Gastroesophageal sphincter (tissue), 4 donors: ENCODE measurements at places on chromosomes 12 and 14.

- no peak for ATAC-seq
Observed at GRCh38 chr12:51430196-51430895, 5.7 kb downstream of the SLC4A8 start.

DNA sequence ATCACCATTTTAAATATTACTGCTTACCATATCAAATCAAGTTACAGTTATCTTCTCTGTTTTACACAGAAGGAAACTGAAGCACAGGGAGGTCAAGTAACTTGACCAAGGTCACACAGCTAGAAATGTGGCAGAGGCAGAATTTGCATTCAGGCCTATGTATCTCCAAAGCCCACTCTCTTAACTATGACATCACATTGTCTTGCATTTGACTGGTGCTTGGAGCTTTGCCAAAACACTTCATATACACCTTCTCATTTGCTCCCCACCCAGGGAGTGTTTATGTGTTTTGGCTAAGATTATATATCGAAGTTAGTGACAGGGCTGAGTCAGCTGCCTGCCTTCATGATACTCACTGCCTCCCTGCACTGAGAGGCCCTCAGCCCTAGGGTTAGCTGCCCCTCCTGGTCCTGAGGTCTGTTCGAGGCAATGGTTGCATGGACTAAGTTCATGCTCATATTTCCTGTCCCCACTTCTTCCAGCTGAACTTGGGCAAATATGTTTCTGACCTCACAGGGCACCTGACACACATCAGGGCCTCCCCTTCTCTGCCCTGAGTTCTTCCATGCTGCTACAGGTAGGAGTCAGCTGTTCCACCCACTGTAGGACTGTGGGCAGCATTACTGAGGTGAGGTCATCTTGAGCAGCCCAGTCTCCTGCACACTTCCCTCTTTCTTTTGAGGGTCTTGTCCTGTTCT, 1.8 kb downstream of the GALNT6 start:
- ATAC-seq: no peak

GRCh38 chr14:32710231-32710671, 228.4 kb upstream of the NPAS3 start:
- ATAC-seq: peak; percentile 72

GRCh38 chr12:120515496-120515895, 13.5 kb downstream of the COQ5 start:
- no peak for ATAC-seq

GRCh38 chr12:129084875-129085826, 231.9 kb downstream of the GLT1D1 start:
- ATAC-seq: no peak

GRCh38 chr12:84507956-84508850, 404.4 kb downstream of the SLC6A15 start:
- ATAC-seq: peak; percentile 86

GRCh38 chr12:6230321-6231110, 30.3 kb downstream of the CD9 start:
- ATAC-seq: peak; percentile 16

- ATAC-seq: no peak
Observed at GRCh38 chr14:84566109-84566508, 963.8 kb upstream of the FLRT2 start.

DNA sequence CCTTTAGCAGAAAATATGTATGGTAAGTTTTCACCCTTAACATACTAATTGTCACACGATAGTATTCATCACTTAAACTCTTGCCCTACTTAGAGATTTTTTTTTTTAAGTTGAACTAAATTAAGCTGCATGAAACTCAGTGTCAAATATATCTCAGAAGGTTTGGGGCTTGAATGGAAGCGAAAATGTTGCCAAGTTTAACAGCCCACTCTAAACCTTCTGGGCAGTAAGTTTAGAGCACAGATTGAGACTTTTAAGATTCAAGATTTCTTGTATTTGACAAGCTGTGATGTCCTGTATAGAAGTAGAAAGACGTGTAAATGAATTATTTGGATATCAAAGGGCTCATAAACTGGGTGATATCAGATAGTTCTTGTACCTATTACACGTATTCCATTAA, 287.3 kb upstream of the FLRT2 start:
- ATAC-seq: no peak

GRCh38 chr12:100612606-100613005, 39.1 kb downstream of the GAS2L3 start:
- no peak for ATAC-seq

GRCh38 chr12:114415525-114415868, 9.6 kb upstream of the TBX5 start:
- ATAC-seq: no peak

- ATAC-seq: no peak
Observed at GRCh38 chr12:96670334-96670899, 181.0 kb downstream of the CFAP54 start.

GRCh38 chr12:108744021-108744897, 12.9 kb upstream of the CORO1C start:
- ATAC-seq: no peak

GRCh38 chr14:37438444-37438843, 156.6 kb downstream of the FOXA1 start:
- ATAC-seq: no peak

DNA sequence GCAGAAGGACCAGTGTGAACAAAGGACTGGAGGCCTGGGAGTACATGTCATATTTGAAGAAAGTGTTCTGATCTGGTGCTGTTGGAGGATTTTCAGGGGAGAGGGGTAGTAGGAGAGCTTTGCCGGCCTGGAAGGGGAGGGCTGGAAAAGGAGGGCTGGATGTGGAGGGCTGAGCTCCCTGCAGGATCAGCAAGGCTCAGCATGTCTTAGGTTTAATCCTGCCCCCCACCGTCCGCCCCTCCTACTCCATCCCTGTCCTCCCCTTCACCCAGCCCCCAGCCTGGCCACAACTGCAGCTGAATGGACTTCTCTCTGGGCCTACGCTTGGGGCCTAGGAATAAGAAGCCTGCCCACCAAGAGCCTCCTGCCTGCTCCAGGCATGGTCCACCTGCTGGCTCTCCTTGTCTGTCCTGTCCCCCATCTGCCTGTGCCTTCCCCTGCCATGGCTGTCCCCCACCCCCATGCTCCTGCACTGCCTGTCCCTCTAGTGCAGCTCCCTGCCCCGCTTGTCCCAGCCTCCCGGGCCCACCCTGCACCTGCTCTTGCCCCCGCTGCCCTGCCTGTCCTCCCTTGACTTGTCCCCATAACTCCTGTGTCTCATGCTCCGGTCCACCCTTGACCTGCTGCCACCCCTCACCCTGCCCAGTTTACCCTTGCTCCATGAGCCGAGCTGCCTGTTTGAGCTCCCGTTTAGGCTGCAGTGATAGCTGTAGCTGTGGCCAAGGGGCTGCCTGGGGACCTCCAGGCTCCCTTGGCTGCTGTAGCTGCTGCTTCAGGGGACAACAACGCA, 9.8 kb upstream of the RARG start:
- no peak for ATAC-seq

DNA sequence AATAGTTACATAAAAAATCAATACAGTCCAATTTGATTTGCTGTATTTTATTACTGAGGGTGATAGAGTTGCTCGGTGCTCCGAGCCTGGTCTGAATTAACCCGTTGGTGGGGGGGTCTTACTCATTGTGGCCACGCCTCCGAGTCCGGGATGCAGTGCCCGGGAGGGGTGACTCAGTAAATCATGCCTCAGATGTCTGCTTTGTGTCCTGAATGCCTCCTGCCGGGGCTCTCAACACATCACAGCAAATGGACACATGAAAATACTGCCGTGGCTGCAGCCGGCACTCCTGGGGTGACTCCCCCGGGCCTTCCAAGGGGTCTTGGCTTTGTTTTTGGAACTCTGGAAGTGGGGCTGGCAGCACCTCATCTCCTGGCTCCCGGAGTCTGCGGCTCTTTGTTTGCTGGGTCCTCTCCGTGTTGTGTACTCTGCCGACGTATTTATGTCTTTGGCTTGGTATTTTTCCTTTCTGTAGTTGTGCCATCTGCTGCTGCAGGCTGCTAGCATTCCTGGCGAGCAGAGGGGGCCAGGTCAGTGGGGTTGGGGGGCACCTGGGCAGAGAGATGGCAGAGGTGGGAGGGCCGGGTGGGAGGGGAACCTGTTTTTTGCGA, 129.0 kb downstream of the AACS start:
- ATAC-seq: no peak

GRCh38 chr14:43939836-43940235, 567.2 kb downstream of the FSCB start:
- ATAC-seq: no peak

DNA sequence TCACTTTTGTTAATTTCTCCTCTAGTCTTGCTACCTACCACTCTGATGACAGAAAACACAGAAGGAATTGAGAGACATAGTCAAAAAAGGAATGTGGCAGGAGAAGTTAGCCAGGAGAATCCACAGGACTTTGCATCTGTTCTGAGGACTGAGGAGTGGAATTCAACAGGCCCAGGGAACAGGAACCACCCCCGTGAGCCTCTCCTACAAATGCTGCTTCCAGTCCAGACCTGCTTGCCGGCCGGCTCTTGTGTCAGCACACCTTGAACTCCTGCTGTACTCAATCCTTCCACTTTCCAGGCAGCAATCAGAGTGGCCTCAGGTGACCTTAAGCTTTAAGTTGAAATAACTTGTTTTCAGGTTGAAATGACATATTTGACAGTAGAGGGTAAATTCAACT, 903.1 kb downstream of the BCL11B start:
- ATAC-seq: no peak

GRCh38 chr12:24814379-24815113, 134.4 kb downstream of the BCAT1 start:
- no peak for ATAC-seq

DNA sequence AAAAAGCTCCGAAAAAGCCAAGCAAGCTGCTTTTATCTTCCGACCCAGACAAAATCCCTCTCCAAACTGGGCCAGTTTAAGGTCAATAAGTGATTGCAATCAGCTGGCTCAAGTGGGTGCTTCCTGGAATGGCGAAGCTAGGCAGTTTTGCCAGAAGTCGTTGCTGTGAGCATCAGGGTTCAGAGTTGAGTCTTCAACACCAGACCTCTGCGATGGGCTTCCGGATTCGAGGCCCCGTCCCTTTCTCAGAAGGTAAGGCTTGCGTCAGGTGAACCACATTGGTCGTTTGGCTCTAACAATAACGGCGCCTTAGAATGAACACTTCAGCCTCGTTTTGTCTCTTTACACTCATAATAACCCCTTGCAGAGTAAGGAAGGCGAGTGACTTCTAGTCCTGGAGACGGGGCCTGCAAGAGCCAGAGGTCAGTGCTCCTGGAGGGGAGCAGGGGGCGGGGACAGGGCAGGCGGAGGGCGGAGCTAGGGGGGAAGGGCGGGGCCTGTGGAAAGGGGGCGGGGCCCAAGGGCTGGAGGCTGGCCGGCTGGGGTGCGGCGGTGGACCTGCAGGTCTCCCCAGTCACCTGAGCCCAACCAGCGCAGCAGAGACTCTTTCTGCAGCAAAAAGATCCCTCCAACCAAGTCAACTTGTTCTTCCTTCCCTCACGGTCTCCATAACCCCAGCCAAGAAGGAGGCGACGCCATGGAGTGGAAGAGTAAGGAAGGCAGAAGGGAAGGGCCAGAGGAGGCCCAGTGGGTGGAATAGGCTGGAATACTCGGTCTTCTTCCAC, 34.0 kb upstream of the NFYB start:
- no peak for ATAC-seq

GRCh38 chr14:47959740-47960139, 284.3 kb upstream of the MDGA2 start:
- ATAC-seq: no peak

GRCh38 chr12:88207921-88208620, 66.0 kb downstream of the TMTC3 start:
- peak; percentile 73 for ATAC-seq

DNA sequence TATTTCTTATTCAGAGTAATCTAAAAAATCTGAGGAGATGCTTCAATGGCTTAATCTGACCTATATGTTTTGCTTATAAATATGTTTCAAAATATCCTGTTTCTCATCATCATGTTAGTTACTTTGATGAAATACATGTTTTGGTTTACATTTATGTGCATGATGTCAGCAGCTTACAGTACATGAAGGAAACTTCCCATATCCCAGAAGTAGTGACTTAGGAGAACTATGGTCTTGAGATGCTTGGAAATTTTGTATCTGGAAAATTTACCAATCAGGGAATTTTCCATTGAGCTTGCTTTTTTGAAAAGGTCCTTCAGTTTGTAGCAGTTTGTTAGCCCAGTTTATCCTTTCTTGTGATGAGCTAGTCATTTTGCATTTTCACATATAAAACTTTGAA, 73.3 kb downstream of the RASSF8 start:
- no peak for ATAC-seq

DNA sequence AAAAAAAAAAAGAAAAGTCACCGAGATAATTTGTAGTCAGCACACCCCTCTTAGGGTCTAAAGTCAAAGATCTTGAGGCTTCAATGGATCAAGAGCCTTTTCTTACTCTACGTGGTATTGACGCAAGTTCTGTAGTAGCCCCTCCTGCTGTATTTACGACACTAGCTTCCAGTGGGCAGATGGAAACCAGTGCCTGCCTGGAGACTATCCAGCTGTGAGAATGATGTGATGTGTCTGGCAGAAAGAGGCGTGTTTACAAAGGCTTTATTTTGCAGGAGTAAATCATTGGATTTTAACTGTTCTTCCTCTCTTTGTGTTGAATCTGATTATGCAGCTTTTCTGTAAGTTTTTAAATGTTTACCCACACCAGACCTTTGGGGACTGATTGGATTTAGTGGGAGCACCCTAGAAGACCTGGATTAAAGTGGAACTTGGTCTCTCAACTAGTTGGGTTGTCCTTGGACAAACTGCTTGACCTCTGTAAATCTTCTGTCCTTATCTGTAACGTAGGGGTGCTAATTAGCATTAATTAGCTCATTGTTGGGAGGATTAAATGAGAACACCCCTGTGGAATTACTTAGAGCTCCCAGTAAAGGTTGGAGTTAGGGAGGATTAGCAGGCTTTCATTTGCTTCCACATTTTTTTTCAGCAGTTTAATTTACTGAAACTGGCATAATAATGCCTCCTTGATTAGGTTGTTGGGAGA, 72.4 kb downstream of the RASSF3 start:
- ATAC-seq: peak; percentile 82

DNA sequence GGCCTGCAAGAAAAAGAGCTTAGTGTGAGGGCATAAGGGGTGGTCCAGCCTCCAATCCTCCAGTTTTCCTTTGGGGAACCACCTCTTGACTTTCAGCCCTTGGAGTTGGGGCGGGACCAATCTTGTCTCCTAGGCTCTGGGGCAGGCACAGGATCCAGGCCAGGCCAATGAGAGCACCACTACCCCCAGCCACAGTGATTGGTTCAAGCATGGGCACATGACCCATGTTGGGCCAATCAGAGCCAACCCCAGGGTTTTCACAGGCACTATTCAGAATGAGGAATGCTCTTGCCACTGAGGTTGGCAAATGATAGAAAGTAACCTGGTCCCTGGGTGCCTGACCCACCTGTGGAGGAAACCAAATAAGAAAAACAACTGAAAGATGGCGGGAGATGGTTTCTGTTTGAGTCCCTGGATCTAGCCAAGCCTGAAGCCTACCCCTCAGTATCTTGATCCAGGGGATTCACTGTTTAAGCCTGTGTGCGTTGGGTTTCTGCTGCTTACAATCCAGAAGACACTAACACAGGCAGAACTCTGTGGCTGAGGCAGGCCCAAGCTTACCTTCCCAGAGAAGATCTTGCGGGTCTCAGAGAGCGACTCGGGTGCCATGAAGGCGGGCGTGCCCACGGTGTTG, 42.9 kb downstream of the P2RX4 start:
- ATAC-seq: no peak

- no peak for ATAC-seq
Observed at GRCh38 chr14:53884601-53885000, 72.0 kb downstream of the BMP4 start.

GRCh38 chr12:63023926-63024325, 89.0 kb upstream of the PPM1H start:
- no peak for ATAC-seq
